Stimulated activated effector memory CD8-positive, alpha-beta T cell treated with anti-CD3 and anti-CD28 coated beads, Interleukin-12 subunit alpha, Interleukin-12 subunit beta, amount 100 ng/mL, for 72 hours (primary cell): ENCODE measurements at places on chromosomes 11 and 22.

GRCh38 chr11:75597636-75598035 lies 35.6 kb downstream of the SERPINH1 start:
- no peak for DNase-seq

- DNase-seq, result no peak
Measured at GRCh38 chr22:20803696-20804324, 29.9 kb downstream of the SERPIND1 start.

DNA sequence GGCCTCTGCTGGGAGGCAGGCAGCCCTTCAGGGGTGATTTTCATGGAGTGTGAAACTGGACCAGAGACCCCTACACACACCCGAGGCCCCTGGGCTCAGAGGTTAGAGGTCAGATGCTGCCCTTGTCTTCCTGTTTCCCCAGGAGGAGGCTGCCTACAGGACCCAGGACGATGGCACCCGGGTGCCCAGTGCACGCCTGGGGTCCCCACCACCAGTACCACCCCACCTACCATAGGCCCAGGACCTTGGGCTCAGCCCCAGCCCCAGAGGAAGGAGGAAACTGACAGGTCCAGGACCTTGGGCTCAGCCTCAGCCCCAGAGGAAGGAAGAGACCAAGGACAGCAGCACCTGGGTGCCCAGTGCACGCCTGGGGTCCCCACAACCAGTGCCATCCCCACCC lies 79.2 kb downstream of the BRD1 start:
- no peak for DNase-seq

DNA sequence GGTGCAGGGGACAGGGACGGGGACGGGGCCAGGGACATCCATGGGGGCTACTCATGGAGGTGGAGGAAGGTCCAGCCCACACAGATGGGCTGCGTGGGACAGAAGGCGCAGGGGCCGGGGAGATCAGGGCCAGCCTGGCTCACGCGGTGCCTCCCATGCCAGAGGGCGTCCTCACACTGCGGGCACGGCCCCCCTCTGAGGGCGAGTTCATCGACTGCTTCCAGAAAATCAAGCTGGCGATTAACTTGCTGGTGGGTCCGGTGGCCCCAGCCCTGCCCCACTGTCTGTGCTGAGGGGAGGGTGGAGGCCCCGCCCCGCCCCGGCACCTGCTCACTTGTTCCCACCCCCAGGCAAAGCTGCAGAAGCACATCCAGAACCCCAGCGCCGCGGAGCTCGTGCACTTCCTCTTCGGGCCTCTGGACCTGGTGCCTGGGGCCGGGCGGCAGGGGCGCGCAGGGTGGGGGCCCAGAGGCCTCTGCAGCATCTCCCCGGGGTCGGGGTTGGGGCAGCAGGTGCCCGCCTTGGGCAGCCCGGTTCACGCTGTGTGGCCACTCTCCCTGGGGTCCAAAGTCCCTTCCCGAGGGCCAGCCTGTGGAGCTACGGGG lies 15.8 kb downstream of the EPS8L2 start:
- peak; percentile 65 for DNase-seq

DNA sequence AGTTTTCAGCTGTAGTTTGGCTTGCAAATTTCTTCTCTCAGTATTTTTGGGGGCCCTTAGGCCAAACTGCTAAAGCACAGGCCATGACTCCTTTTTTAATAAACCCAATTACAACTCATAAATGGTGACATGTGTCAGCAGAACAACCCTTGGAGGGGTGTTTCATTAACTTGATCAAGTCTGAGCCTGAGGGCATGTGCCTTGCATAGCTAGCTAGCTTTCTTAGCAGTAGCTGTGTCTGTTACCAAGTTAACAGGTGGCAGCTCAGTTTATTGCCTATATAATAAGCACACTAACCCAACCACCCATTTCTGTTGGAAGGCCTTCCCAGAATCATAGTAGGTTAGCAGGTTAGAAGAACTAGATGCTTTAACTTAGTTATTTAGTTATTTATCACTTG lies 950.3 kb upstream of the CCDC90B start:
- DNase-seq, result no peak

DNA sequence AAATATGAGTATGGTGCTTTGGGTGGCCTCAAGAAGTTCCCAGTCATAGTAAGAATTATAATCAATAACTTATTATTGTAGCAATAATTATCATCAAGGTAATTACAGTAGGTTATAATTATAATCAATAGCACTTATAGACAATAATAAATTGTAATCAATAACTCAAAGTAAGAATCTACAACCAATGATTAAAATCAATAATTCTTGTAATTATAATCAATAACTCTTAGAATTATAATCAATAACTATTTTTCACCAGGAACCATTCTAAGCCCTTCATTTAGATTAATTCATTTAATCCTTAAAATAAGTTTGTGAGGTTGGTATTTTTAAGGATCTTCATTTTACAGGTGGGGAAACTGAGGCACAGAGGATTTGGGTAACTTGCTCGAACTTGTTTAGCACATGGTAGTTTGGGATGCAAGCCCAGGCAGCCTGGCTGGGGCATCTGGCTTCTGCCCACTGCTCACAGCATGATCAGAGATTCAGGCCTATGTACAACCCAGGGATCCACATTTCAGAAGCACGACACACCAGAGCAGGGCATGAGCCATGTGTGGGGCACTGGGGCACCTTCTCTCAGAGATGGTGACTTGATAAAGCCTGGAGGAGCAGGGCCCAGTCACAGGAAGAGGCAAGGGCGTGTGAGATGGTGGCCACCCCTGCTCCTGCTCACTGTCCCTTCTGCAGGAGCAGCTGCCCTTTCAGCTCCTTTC lies 46.6 kb downstream of the SLC1A2 start:
- DNase-seq, result no peak

- no peak for DNase-seq
Measured at GRCh38 chr11:72947229-72947628, 133.0 kb downstream of the ATG16L2 start.
